ENCODE measurements at places on chromosomes 1 and 21.

GRCh38 chr1:198849093-198849492 is 210.3 kb downstream of the PTPRC start:
- no peak for DNase-seq

GRCh38 chr1:206578978-206579374 is 33.3 kb downstream of the EIF2D start:
- DNase-seq, result no peak

DNA sequence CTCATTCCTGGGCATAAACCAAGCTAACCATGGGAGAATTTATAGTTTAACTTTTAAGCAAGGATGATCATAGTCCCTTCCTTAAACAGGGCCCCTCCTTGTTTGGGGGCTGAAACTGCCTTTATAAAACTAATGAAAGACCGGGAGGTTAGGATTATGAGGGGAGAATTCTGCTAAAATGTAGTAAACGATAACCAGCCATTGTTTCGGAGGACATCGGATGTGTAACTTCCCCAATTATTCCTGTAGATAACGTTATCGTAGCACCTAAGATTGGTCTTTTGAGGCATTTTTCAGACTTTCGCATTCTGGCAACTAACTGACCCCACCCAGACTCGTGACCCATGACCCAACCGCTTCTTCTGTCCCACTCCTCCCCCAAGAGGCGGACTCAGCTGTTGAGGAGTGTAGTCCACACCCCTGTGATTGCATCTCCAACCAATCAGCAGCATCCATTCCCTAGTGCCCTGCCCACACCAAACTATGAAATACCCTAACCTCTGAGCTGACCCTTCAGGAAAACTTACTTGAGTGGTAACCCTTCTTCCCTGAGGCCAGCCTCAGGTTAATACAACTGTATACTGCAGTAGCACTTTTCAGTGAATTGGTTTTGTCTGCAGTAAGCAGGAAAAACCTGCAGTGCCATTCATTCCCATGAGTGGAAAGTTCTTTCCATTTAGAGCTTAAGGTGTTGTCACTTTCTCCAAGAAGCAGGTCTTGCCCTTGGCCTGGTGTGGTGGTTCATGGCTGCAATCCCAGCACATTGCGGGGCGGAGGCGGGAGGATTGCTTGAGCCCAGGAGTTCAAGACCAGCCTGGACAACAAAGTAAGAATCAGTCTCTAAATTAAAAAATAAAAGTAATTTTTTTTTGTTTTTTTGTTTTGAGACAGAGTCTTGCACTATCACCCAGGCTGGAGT is 823 bp upstream of the SYF2 start:
- no peak for DNase-seq

GRCh38 chr1:89350298-89350697 is 13.6 kb upstream of the GBP6 start:
- DNase-seq, result no peak

GRCh38 chr1:243587823-243588560 is 262.1 kb downstream of the AKT3 start:
- DNase-seq, result no peak
